ENCODE measurements at places on chromosomes 16 and 17.

- no peak overlapping the region for H3K27ac ChIP-seq
- H3K27me3 ChIP-seq = no peaks in the 10 kb centered on the region
- H3K4me1 ChIP-seq = no peaks in the 10 kb centered on the region
Observed at GRCh38 chr16:53370827-53371226, 63.4 kb upstream of the RBL2 start.

GRCh38 chr17:73731733-73732132, 87.5 kb upstream of the SDK2 start:
- no peaks in the 10 kb centered on the region for H3K36me3 ChIP-seq
- DNase-seq = no peak
- H3K27ac ChIP-seq = no peak overlapping the region
- no peak overlapping the region for H3K4me3 ChIP-seq

GRCh38 chr17:80941743-80942422, 49.8 kb upstream of the CHMP6 start:
- DNase-seq = no peak
- H3K27ac ChIP-seq = no peak overlapping the region
- H3K27me3 ChIP-seq = no peaks in the 10 kb centered on the region
- H3K36me3 ChIP-seq = no peaks in the 10 kb centered on the region
- no peak overlapping the region for H3K4me3 ChIP-seq
- H3K4me1 ChIP-seq = no peaks in the 10 kb centered on the region

DNA sequence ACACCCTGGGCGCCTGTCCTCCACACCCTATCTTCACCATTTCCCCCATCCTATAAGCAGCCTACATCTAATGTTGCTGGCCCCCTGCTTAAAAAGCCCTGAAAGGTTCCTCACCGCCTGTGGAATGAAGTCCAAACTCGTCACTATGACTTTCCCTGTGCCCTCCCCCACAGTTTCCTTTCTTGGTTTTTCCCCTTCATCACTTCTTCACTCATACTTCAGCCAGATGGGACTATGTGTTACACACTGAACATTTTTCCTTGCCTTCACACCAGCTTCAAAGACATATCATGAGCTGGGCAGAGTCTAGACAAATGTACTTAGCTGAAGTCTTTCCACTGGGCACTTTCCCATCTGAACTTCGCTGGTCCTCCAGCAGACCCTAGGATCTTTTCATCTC, 1.5 kb upstream of the MARCHF10 start:
- no peak overlapping the region for H3K27ac ChIP-seq
- DNase-seq = no peak
- no peaks in the 10 kb centered on the region for H3K4me1 ChIP-seq
- H3K27me3 ChIP-seq = no peaks in the 10 kb centered on the region
- H3K4me3 ChIP-seq = no peak overlapping the region

DNA sequence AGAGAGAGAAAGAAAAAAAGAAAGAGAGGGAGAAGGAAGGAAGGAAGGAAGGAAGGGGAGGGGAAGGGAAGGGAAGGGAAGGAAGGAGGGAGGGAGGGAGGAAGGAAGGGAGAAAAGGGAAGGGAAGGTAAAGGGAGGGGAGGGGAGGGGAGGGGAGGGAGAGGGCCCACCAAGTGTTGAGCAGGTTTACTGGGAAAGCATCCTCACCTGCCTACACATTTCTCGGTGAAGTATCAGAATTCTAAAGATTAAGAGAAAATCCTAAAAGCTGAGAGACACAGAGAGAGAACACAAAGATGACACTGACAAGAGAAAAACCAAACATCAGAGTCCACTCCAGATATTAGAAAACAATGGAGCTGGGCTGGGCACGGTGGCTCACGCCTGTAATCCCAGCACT, 12.3 kb upstream of the CMTM3 start:
- no peak overlapping the region for H3K4me3 ChIP-seq
- H3K27me3 ChIP-seq = no peaks in the 10 kb centered on the region
- H3K36me3 ChIP-seq = no peaks in the 10 kb centered on the region
- no peaks in the 10 kb centered on the region for H3K4me1 ChIP-seq
- no peak overlapping the region for H3K27ac ChIP-seq

- no peaks in the 10 kb centered on the region for H3K4me1 ChIP-seq
- DNase-seq = no peak
- no peak overlapping the region for H3K4me3 ChIP-seq
- no peaks in the 10 kb centered on the region for H3K36me3 ChIP-seq
- H3K27me3 ChIP-seq = no peaks in the 10 kb centered on the region
Observed at GRCh38 chr16:84735849-84736586, 36.2 kb downstream of the USP10 start.

GRCh38 chr16:82829301-82829700, 202.5 kb downstream of the CDH13 start:
- H3K4me1 ChIP-seq = no peaks in the 10 kb centered on the region
- H3K4me3 ChIP-seq = no peak overlapping the region
- no peaks in the 10 kb centered on the region for H3K36me3 ChIP-seq
- H3K27me3 ChIP-seq = no peaks in the 10 kb centered on the region
- DNase-seq = no peak

GRCh38 chr16:1745181-1745899, 26.0 kb downstream of the NME3 start:
- no peak overlapping the region for H3K27ac ChIP-seq
- no peaks in the 10 kb centered on the region for H3K36me3 ChIP-seq
- no peak overlapping the region for H3K4me3 ChIP-seq
